ENCODE measurements at places on chromosomes 3 and 15. TPM values are rescaled to one million over a fixed set of nuclear protein-coding genes. Genes with fewer than 3 reads are reported as not detected.
A peak's percentile ranks its signal among the peaks of the same experiment; 100 is the strongest.

The HTR3E gene
- total RNA-seq, result not detected

- no peak for DNase-seq
Measured at GRCh38 chr3:18835021-18835420, 313.3 kb upstream of the KCNH8 start.

DNA sequence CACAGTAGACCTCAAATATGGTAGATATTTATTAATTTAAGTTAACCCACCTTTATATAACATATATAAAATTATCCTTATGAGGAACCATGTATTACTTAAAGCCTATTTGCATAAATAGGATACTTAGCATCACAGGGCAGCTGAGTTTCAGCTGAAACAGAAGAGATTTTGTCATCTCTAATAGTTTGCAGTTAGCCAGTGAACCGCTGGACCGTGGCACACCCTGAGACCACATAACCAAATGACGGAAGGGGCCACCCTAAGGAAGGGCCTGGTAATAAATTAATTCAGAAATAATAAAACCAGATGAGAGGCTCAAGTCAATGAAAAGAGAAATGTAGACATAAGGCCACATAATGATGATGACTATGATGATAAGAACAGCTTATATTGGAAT is 107.7 kb downstream of the MYO5A start:
- DNase-seq, result no peak

The KCNAB1 gene
- total RNA-seq, result 0.82 TPM

DNA sequence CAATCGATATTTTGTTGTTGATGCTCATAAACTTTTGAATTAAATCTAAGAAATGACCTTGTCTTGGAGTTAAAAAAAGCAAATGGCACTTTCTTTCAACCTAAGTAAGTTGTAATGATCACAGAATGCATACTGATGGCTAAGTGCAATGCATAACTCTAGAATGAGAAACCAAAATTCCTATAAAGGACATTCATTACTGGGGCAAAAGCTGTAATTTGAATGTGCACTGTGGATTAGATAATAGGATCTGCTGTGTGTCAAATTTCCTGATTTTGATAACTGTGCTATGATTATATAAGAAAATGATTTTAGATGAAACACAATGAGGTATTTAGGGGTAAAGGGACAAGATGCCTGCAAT is 14.3 kb downstream of the SIAH2 start:
- no peak for DNase-seq

DNA sequence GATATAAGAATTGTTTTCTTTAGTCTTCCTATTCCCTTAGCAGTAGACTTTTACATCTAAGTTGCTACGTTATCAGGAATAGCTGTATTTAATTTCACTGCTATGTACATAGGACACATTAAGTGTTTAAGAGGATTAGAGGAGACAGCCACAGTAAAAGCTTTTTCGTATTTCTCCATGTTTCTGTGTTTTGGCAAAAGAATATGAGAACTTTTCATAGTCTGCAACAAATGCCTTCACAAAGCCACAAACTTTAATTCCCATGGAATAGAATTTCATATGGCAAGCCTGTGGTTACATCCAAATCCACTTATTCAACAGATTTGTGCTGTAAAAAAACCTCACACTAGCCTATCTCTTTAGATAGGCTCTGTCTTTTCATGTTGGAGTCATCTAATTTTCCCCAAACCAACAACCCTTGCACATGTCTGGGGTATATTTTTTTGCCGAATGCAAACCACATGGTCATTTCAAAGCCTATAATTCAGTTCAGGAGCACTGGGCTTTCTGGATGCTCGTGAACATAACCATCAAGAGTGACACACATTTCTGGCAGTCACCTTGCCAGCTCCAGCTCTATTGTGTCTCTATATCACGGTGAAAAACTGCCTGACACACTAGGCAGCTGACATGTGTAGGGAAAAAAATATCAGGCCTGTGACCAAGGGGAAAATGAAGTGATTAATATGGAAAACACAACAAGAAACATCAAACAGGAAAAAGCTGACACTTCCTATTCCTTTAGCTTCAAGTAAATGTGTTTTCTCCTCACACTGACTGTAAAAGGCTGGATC is 19.2 kb downstream of the PLD1 start:
- no peak for DNase-seq

The MED12L gene
- 0.55 TPM for total RNA-seq

GRCh38 chr15:82751308-82751707 is 41.6 kb upstream of the AP3B2 start:
- DNase-seq, result no peak

GRCh38 chr15:71313806-71314205 is 198.5 kb downstream of the THSD4 start:
- DNase-seq, result no peak

- peak; percentile 57 for DNase-seq
Measured at GRCh38 chr15:93035953-93036810, 52.8 kb downstream of the RGMA start.
